Activated CD8-positive, alpha-beta T cell treated with anti-CD3 and anti-CD28 coated beads, Interleukin-2, amount 10 ng/mL, durations not matched to agents 7 days and 5 days (primary cell): ENCODE measurements at places on chromosomes 3 and 15. TPM values are rescaled to one million over a fixed set of nuclear protein-coding genes. Genes with fewer than 3 reads are reported as not detected.

GRCh38 chr3:178385280-178385952 is 150.8 kb upstream of the KCNMB2 start:
- DNase-seq = peak; percentile 26

DNA sequence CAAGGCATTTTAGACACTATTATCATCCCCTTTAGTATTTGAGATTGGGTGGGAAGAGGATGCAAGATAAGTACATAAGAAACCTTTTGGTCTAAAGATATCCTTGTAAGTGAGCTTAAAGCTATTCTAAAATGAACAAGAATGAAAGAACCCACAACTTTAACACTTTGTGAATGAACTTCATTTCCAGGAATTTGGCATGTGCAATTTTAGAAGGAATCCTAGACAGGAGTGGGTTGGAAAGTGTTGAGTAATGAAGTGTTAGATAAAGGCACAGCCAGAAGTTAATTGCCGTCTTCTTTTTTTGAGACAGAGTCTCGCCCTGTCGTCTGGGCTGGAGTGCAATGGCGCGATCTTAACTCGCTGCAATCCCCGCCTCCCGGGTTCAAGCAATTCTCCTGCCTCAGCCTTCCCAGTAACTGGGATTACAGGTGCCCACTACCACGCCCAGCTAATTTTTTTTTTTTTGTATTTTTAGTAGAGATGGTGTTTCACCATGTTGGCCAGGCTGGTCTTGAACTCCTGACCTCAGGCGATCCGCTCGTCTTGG is 13.2 kb upstream of the TEX9 start:
- DNase-seq = no peak

DNA sequence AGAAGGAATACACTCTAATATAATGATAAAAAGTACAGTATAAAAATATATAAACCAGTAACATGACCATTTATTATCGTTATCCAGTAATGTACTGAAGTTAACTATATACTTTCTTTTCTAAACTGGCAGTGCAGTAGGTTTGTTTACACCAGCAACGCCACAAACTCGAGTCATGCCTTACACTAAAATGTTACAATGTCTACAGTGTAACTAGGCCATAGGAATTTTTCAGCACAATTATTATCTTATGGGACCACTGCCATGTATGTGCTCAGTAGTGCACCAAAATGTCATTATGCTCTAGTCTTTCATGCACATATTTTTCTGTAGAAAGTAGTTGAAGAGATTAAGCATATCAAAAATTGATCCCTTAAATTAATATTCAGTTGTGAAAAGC is 609.8 kb upstream of the BCHE start:
- no peak for DNase-seq

GRCh38 chr3:4044619-4045018 is 245.4 kb downstream of the LRRN1 start:
- DNase-seq = no peak

- DNase-seq = no peak
These were observed 35.4 kb downstream of the SMAD6 start for GRCh38 chr15:66737243-66738010.

GRCh38 chr15:98715401-98715800 is 67.1 kb downstream of the IGF1R start:
- DNase-seq = no peak

GRCh38 chr3:158765518-158766205 is 33.4 kb upstream of the RARRES1 start:
- no peak for DNase-seq

DNA sequence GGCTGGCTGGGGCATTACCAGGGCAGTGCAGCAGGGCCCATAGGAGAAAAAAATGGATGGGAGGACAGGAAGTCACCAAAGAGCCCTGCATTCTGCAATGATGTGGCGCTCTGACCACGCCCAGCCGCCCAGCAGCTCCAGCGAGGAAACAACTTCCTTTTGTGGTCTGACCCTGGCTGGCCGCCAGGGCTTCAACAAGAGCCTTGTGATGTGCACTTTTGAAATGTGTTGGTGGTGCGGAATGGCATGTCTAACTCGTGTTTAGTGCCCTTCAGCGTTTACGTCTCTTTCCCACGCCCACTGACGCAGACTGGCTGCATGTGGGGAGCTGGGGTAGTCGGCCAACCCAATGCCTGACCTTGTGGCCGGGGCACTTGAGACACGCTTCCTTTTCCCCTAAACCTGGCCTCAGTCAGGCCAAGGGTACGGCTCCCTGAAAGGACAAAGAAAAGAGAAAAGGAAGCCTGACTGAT is 81.9 kb upstream of the CTNNB1 start:
- DNase-seq = peak; percentile 89

- no peak for DNase-seq
These were observed 14.2 kb downstream of the CRBN start for GRCh38 chr3:3165241-3165640.

GRCh38 chr3:136631424-136631823 is 120.8 kb downstream of the STAG1 start:
- no peak for DNase-seq

DNA sequence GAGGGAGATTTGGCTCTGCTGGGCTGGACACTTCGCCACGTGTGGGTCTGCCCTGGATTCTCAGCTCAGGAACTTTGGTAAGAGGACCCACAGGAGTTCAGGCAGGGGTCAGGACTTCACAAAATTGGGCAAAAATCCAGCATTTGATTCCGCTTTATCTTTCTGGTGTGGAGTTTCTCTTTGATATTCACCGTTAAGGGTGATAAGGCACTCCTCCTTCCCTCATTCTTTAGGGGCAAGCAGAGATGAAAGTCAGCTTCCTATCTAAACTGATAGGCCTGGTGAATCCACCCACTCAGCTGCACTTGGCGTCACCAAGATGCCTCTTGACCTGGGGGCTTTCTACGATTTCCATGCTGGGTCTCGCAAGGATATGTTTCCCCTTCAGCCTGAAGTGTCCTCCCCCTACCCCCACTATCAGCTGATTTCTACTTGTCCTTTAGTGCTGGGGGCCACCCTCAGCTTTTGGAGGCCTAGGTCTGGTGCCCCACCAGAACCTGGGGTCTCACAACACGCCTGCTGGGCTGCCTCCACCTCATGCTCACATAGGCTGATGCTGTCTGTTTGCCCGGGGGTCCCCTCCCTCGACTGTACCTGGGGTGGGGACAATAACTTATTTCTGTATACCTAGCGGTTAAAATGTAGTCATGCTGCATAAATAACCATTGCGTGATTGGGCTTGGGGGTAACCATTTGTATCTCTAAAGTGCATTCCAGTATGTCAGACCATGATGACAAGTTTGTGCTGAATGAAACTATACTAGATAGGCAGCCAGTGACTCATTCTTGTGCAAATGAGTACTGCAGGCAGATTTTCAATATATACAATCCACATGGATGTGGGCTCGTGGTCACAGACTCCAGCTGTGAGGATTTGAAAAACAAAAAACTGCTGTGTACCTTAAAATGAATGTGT is 248.3 kb downstream of the ADAMTS17 start:
- DNase-seq = no peak

- DNase-seq = peak; percentile 21
These were observed 862.5 kb downstream of the CADM2 start for GRCh38 chr3:85821130-85821756.

DNA sequence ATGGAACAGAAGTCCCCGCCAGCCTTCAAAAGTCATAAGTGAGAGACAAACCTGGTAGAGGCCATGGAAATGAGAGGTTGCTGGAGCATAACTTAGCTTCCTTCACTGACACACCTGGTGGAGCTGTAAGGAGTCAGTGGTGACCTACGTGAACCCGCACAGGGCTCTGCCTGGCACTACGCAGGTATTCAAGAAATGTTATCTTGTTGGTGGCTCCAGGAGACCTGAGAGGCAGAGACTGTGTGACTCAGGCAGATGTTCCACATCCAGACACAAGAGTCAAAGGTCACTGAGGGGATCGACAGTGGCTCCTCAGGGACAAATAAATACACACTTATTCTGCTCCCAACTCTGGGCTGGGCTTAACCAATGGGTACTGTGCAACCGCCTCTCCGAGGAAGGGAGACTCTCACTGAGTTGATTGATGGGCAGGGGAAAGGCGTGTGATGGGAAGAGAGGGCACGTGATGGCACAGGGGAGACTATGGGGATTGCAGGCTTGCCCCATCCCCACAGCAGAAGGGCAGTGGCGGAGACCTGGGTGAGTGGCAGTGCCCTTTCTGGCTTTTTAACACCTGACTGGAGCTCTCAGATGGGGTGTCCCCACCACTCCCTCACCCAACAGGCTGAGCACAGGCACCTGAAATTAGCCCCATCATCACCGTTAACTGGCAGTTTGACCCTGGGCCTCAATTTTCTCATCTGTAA is 111.7 kb upstream of the SMAD3 start:
- no peak for DNase-seq

GRCh38 chr3:43496740-43497375 is 125.0 kb downstream of the ANO10 start:
- DNase-seq = no peak

DNA sequence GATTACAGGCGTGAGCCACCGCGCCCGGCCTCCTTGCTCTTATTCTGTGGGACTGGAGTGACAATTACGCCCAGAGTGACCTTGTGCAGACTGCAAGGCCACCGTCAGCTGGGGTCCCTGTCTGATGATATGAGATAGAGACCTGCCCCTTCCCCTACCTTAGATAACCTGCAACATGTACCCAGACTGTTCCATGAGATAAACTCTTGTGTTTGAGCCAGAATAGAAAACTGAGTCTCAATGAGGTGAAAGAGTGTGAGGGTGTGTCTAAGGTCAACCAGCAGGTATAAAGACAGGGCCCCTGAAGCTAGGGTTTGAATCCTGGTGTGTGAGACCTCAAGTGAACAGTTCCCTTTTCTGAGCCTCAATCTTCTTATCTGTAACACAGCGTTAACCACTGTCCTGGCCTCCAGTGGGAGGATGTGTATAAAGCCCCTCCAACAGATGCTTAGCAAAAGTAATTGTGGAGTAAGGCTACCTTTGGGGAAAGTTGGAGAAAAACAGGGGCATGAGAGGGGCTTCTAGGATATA is 6.0 kb downstream of the TADA3 start:
- DNase-seq = no peak

DNA sequence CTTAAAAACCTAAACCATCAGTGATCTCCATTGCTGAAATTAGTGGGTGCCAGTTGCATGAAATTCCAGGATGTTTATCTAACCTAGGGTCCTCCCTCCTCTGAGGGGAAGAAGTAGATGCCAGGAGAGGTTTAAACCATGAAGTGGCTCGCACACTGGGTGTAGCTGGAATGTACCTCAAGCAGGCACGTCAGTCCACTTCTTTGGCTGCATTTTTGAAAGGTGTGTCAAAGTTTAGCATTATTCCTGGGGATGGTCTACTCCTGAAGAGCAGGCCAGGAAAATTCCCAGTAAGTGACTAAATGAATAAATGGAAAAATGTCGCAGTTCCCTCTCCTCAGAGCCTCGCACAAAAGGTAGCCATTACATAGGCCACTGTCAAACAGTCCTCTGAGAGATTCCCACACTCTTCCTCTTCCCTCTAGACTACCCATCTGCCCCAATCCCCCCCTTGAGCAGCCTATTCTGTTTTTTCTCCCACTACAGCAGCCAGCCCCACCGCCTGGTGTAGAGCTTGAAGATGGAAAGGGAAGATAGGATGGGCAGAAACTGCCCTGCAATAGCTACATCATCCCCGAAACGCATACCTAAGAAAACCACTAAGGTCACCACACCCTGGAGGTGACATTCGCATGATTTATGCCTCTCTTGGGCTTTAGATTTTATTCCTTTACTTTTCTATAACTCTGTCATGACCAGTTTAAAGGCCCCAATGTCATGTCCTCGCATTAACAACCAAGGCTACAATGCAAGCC is 655 bp upstream of the TMOD3 start:
- DNase-seq = no peak

- no peak for DNase-seq
These were observed 592.7 kb upstream of the NAALADL2 start for GRCh38 chr3:174266476-174266875.

DNA sequence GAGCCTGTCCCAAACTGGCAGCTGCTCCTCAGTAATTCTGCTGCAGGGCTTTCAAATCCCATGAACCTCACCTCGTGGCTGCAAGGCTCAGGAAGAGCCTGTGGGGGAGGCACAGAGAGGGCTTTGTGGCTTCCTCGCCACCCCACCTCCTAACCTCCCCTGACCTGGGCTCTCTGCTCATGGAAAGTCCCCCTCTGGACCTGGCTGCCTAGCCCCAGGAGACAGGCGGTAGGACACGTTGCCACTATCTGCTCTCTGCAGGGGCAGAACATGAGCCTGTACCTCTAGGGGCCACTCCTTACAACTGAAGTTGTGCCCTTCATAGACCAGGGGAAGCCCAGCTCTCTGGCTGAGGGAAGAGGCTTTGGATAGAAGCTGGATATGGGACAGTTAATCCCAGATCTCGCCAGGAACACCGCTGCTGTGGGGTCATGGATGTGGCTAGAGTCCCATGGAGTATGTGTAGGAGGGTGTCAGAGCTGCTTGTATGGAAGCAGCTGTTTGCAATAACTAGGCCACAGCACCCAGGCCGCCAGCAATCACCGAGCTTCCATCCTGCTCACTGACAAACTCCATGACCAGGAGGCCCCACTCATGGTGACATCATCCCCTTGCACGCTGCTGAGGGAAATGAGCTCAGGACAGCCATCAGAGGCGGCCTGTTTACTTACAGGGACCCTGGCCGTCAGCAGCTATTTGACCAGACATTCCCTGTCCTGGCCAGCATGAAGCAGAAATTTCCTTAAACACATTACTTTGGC is 34.0 kb upstream of the CILP start:
- no peak for DNase-seq

DNA sequence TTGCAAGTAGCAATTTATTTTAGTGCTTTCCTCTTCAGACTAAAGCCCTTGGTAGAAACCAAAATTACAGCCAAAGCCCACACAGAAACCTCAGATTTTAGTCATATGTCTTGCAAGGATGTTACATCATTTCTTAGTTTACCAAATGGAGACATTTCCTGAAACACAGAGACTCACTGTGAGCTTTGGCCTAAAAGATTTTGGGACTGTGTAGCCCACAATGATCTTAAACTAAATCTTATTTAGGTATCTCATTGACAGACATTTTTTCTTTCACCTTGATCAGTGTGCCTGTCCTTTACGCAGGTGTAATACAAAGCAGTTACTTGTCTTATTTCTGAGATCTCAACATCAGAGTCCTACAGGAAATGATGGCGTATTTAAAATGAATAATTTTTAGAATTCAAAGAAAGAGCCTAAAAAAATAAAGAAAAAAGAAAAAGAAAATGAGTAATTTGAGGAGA is 27.8 kb upstream of the AP4E1 start:
- DNase-seq = no peak

The GOLGA8S gene
- 0.92 TPM for total RNA-seq

The PLSCR2 gene
- total RNA-seq = not detected

The MEGF11 gene
- not detected for total RNA-seq

The RAMAC gene
- total RNA-seq = 25.8 TPM

The ZPLD1 gene
- total RNA-seq = not detected

The KLHL6 gene
- total RNA-seq = 27.4 TPM

The DNAH1 gene
- 20.2 TPM for total RNA-seq

The TMEM212 gene
- total RNA-seq = not detected

The BFSP2 gene
- 0.45 TPM for total RNA-seq

The ENTPD3 gene
- total RNA-seq = not detected

The FSD2 gene
- not detected for total RNA-seq

The MORC1 gene
- not detected for total RNA-seq

The LRRIQ4 gene
- 0.13 TPM for total RNA-seq

The INKA1 gene
- total RNA-seq = 1.3 TPM
